ENCODE measurements at places on chromosomes 3 and 15. TPM values are rescaled to one million over a fixed set of nuclear protein-coding genes. Genes with fewer than 3 reads are reported as not detected.

GRCh38 chr3:18284716-18285115 lies 140.4 kb downstream of the SATB1 start:
- DNase-seq: no peak
- H3K36me3 ChIP-seq: no peaks in the 10 kb centered on the region
- H3K4me3 ChIP-seq: no peak overlapping the region
- H3K4me1 ChIP-seq: no peaks in the 10 kb centered on the region
- no peak overlapping the region for H3K27ac ChIP-seq

GRCh38 chr3:36366308-36366707 lies 14.0 kb upstream of the STAC start:
- no peak for DNase-seq
- H3K4me1 ChIP-seq: no peaks in the 10 kb centered on the region
- no peak overlapping the region for H3K27ac ChIP-seq
- no peaks in the 10 kb centered on the region for H3K27me3 ChIP-seq

GRCh38 chr15:77071305-77072223 lies 655 bp upstream of the TSPAN3 start:
- no peak overlapping the region for H3K4me3 ChIP-seq
- peak; percentile 51 for DNase-seq
- no peak overlapping the region for H3K27ac ChIP-seq

The ADAMTS9 gene
- total RNA-seq: 9.5 TPM
